ENCODE measurements at places on chromosomes 6 and 20. TPM values are rescaled to one million over a fixed set of nuclear protein-coding genes. Genes with fewer than 3 reads are reported as not detected.
A peak's percentile ranks its signal among the peaks of the same experiment; 100 is the strongest.

The POU3F2 gene
- not detected for total RNA-seq

DNA sequence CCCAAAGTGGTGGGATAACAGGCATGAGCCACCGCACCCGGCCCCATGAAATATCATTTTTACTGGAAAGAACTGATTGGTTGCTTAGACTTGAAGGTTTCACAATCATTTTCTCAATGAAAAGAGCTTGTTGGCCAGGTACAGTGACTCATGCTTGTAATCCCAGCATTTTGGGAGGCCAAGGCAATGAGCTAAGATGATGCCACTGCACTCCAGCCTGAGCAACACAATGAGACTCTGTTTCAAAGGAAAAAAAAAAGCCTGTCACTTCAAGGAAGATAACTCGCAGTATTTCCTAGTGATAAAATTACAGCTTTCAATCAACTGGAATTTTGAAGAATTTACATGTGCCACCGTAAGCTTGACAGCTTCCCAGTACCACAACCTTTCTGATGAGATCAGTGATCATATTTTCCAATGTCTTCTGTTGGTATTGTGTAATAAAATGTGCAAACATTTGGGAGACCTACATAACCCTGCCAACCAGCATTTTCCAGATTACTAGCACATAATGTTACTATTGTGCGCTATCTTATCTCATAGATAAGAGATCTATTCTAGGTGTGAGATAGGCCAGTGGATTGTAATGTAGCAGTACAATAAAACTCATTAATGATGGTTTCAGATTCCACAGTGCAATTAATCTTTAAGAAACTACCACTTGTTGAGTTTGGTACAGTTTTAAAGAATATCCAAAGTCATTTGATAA is 7.2 kb downstream of the PNLDC1 start:
- DNase-seq: no peak
- no peak overlapping the region for H3K4me3 ChIP-seq
- no peaks in the 10 kb centered on the region for H3K27me3 ChIP-seq
- no peaks in the 10 kb centered on the region for H3K36me3 ChIP-seq
- H3K4me1 ChIP-seq: peaks cover 2% of the 10 kb centered on the region

DNA sequence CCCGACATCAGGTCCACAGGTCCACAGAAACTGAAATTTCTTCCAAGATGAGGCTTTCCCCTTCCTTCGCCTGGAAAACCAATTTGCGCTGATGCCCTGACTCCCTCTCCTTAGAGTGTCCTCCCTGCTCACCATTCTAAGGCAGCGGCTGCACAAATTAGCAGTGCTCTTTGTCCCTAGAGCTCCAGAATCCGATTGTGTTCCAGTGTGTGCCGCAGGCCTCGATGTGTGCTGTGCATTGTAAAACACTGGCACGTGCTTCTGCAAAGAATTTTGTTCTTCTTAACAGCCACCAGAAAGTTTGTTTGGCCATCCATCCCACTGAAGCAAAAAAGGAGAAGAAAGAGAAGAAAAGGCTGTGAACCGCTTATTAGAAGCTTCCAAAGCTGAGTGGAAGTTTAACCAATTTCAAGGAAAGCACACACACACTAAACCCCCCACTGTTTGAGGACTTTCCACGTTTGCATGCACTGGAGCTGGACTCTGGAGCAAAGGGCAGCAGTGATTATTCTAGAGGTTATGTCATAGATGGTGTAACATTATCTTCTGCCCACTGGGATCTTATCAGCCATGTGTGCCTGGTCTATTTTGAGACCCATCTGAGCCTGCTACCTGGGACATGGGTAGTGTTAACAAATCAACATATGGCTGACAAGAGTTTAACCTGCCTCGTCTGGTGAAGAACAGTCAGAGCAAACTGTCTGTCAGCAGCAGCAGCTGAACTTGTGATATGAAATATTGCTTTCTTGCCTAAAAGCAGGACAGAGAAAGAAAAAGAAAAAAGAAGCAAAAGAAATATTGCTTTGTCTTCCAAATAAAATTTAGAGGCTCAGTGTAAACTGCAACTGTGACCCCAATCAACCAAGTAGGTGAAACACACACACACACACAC is 64.9 kb upstream of the RREB1 start:
- peaks cover 11% of the 10 kb centered on the region for H3K4me1 ChIP-seq
- no peak overlapping the region for H3K4me3 ChIP-seq
- no peaks in the 10 kb centered on the region for H3K36me3 ChIP-seq
- no peak overlapping the region for H3K27ac ChIP-seq

DNA sequence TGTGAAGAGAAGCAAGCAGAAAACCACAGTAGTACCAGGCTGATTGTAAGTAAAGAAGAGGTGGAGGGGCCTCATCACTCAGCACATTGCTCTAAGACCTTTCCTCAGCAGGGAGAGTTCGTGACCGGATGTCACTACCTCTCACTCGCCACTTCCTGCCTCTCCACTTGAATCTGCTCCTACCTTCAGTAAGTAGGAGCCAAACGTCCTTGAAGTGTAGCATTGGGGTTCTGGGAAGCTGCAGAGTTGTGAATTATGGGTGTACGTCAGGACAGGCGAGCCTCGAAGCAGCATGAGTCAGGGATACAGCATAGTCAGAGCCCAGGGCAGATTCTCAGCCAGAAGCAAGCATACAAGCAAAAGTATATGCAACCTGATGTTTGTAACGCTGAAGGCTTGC is 224.9 kb downstream of the PHACTR1 start:
- H3K4me1 ChIP-seq: peaks cover 15% of the 10 kb centered on the region
- peak overlapping the region; percentile 44 for H3K27ac ChIP-seq

GRCh38 chr6:82380566-82381185 is 17.1 kb downstream of the TPBG start:
- no peaks in the 10 kb centered on the region for H3K4me1 ChIP-seq
- no peak overlapping the region for H3K4me3 ChIP-seq
- H3K36me3 ChIP-seq: no peaks in the 10 kb centered on the region
- H3K27ac ChIP-seq: no peak overlapping the region
